ENCODE measurements at places on chromosomes 7 and 10. TPM values are rescaled to one million over a fixed set of nuclear protein-coding genes. Genes with fewer than 3 reads are reported as not detected.

C10orf53 gene
- total RNA-seq, result not detected

COBL gene
- not detected for total RNA-seq

AKR1B15 gene
- total RNA-seq, result not detected

TMEM270 gene
- not detected for total RNA-seq

BTAF1 gene
- total RNA-seq, result 81.8 TPM

ABCB1 gene
- 25.1 TPM for total RNA-seq

DNTT gene
- 0.30 TPM for total RNA-seq

Measured in T-cell (primary cell).